ENCODE measurements at places on chromosomes 4 and X.

DNA sequence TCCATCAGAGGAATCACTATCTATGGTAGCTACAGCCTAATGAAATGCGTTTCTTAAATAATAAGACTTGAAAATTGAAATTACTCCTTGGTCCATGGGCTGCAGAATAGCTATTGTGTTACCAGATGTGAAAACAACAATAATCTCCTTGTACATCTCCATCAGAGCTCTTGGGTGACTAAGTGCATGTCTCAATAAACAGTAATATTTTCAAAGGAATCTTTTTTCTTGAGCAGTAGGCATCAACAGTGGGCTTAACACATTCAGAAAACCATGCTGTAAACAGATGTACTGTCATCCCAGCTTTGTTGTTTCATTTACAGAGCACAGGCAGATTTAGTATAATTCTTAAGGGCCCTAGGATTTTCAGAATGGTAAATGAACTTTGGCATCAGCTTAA is 67.3 kb downstream of the GLUD2 start:
- DNase-seq = no peak

GRCh38 chrX:24391389-24391788 is 30.9 kb downstream of the SUPT20HL1 start:
- no peak for DNase-seq

- DNase-seq = no peak
Observed at GRCh38 chr4:80005863-80006262, 67.2 kb downstream of the ANTXR2 start.

GRCh38 chr4:77157859-77158486 is 966 bp downstream of the CCNG2 start:
- DNase-seq = peak; percentile 52

GRCh38 chrX:40282946-40283660 is 185.3 kb upstream of the BCOR start:
- DNase-seq = no peak
